ENCODE measurements at places on chromosomes 5 and 9. TPM values are rescaled to one million over a fixed set of nuclear protein-coding genes. Genes with fewer than 3 reads are reported as not detected.
A peak's percentile ranks its signal among the peaks of the same experiment; 100 is the strongest.

DNA sequence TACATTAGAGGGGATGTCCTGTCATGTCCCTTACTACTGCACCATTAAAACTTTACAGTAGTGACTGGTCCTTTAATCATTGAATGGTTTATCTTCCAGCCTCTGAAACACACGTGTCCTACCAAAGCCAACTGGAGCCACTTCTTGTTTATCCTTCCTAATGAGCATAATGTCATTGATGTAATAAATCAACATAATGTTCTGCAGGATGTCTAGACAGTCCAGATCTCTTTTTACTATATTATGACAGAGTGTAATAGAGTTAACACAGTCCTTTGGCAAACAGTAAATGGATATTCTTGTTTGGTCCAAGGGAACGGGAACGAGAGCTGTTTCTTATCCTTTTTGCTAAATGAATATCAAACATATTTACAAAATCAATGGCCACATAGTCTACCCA lies 88.1 kb upstream of the PTPRD start:
- DNase-seq = no peak

GRCh38 chr9:2341126-2341525 lies 280.5 kb upstream of the VLDLR start:
- no peak for DNase-seq

GRCh38 chr5:74428876-74429275 lies 211.7 kb downstream of the ENC1 start:
- DNase-seq = no peak

WNK2 gene
- not detected for total RNA-seq

GRCh38 chr9:114347675-114348074 lies 18.0 kb downstream of the ORM2 start:
- DNase-seq = no peak

DNA sequence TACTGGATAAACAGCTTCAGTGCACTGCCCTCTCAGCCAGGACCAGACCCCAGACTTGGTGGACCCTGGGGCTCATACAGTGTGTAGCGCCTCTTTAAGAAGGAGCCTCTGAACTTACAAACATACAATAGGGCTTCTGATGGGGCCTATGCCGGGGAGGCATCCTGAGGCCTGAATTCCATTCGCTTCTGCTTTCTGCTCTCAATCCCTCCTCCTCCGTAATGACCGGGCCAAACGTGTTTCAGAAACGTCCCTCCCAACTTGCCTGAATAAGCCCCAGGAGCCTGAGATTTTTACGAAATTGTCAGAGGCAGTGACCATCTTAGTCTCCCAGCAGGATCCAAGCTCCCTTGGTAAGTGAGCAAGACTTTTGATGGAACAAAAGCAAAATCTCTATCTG lies 128.1 kb upstream of the BOD1 start:
- no peak for DNase-seq

ANXA2R gene
- total RNA-seq = 3.2 TPM

DNA sequence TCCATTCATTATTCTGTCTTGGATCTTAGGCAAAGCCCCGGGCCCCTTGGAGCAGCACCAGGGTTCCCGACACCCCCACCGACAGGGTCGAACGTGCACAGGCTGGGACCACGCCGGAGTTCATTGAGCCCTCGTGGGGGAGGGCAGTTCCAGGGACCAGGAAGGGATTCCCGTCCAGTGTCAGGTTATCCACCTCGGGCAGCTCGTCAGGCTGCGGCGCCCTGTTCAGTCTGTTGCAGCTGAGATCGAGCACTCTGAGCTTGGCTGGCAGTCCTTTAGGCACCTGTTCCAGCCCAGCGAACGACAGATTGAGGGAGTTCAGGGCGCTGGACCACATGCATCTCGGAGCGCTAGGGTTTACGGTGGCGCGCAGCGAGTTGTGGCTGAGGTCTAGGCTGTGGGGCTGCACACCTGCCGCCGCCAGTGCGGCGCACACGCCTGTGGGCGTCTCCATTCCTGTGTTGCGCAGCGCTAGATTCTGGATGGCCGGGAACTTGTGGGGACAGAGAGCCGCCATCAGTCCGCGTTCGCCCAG lies 1.1 kb downstream of the CD14 start:
- DNase-seq = no peak

SHOC1 gene
- total RNA-seq = not detected

DNA sequence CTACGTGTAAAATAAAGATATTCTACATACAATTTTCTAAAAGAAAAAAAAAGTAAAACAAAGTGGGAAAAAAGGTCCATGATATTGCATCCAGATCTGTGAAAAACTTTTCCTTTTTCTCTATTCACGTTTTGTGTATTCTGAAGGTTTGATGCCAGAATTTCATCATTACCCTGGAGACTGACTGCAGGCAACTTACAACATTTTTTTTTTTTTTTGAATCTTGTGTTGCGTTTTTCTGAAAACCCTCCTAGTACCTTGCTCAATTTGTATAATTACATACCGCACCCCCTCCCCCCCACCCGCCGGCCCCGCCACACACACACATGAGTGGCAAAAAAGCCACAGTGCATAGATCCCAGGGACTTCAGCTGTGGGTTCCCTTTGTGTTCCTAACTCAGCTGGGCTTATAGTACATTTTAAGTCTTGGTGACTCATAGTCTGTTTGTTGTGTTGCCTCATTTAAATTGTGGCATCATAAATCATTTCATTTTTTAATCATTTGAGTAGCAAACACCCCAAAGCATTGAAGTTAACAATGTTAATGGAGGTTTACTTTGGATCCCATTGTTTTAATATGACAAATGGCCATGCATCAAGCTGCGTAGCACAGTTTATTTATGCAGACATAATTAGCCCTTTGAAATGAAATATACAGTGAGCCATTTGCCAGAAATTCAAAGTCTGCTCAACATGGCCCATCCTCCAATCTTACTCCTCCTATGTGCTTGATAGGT lies 36.0 kb downstream of the PRDM6 start:
- peak; percentile 6 for DNase-seq

GRCh38 chr9:15944341-15944740 lies 391.5 kb downstream of the CCDC171 start:
- DNase-seq = no peak

SPATA31E1 gene
- not detected for total RNA-seq

GRCh38 chr9:36036780-36037548 lies at the start of gene RECK:
TSS of gene RECK (plus strand) at chr9:36036913. CDS start at chr9:36036999, 86 bp downstream.
- DNase-seq = peak; percentile 77

- DNase-seq = peak; percentile 2
Observed at GRCh38 chr5:75756981-75757380, 39.7 kb upstream of the POC5 start.

IFNA2 gene
- total RNA-seq = not detected

GPR150 gene
- total RNA-seq = not detected

PCSK5 gene
- 0.36 TPM for total RNA-seq

TSSK1B gene
- total RNA-seq = not detected

AMBP gene
- 4.6 TPM for total RNA-seq

DNA sequence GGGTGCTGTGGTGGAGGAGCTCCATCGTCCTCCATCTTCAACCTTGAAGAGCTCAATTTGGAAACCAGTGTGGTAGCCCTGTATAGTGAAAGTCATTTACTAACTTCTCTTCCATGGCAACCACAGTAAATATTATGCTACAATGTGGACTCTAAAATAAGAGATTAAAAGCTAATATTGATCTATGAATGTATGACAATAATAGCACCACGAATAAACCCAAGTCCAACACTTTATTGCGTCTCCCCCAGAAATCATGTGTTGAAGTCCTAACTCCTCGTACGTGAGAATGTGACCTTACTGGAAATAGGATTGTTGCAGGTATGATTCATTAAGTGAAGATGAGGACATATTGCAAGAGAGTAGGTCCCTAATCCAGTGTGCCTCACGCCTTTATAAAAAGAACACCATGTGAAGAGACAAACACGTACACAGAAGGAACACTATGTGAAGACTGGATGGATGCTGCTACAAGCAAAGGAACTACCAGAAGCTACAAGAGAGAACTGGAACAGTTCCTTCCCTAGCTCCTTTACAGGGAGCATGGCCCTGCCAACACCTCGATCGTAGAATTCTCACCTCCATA lies 276.2 kb downstream of the PDE4D start:
- no peak for DNase-seq

GRCh38 chr9:137985637-137986071 lies 108.1 kb downstream of the CACNA1B start:
- DNase-seq = no peak

GRCh38 chr5:156164306-156164705 lies 162.7 kb upstream of the SGCD start:
- DNase-seq = no peak

DNA sequence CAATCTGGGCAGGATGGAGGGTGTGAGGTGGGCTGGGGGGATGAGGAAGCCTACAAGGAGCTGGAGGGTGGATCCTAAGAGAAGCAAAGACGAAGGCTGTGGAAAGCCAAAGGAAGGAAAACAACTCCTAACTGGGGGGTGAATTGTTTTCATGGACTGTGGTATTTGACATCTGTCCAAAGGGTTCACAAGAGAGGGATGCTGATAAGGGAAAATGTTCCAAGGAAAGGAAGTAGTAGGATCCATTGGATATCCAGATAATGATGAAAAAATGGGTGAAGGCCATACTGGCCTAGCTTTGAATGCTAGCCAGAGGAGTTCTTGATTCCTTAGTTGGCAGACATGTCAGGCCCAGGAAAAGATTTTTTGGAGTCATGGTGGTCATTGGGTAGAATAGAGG lies 51.8 kb upstream of the FOXI1 start:
- no peak for DNase-seq

- DNase-seq = peak; percentile 3
Observed at GRCh38 chr5:54959673-54960418, 25.5 kb downstream of the ESM1 start.

DNA sequence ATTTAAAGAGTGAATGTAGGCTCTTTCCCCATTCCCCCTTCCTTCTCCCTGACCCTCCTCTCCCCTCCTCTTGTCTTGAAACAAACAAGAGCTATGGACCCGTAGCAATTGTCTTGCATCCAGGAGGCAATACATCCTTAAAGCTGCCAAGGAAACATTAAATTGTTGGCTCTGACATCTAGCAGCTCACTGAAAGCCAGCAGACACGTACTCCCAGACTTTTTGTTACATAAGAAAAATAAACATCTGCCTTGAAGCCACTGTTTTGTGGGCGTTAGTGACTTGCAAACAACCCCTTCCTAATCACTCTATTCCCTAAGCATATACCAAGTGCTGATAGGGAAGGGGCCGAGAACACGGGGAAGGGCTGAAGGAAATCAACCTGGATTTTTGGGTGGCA lies 8.6 kb downstream of the SLC45A2 start:
- DNase-seq = no peak

DMRT2 gene
- total RNA-seq = not detected

DNA sequence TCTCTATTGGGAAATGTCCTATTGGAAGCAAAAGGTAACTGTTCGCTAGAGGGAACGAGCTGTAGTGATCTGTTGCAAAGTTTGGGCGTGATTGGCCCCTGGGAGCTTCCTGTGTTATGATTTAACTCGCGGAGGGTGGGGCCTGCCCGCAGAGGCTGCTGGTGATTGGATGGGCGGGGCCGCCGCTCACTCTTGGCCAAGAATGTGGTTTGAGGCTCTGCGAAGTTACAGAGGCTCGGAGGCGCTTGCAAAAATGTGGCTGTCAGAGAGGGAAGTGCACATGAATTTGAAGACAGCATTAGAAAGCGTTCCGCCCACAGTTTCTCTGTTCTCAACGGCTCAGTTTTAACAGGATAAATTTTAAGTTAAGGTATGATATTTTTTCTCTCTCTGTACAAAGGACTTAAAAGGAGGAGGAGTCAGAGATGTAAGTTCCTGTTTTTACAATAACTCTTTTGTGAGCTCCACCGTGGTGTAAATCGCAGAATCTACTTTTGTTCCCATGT lies 46.9 kb downstream of the CNTRL start:
- peak; percentile 95 for DNase-seq

- DNase-seq = no peak
Observed at GRCh38 chr5:160904591-160904990, 52.6 kb upstream of the ATP10B start.

DNA sequence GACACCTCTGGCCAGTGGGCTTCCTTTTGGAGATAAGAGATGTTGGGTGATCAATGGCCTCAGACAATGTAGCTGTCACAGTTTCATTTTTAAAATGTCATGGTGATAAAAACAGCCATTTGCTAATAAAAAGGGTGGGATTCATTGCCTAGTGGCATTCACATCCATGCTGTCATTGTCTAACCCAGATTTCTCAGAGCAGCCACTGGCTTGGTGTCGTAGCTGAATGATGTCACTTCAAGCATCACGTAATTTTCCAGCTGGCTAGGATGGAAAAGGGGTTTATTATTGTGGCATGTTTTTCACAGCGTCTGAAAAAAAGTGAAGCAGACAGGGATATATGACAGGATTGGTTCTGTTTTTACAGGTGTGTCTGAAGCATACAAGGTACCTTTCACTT lies 184.7 kb downstream of the AOPEP start:
- DNase-seq = no peak

All from RPMI7951 (cell line).